ENCODE measurements at places on chromosomes 2 and 18.

DNA sequence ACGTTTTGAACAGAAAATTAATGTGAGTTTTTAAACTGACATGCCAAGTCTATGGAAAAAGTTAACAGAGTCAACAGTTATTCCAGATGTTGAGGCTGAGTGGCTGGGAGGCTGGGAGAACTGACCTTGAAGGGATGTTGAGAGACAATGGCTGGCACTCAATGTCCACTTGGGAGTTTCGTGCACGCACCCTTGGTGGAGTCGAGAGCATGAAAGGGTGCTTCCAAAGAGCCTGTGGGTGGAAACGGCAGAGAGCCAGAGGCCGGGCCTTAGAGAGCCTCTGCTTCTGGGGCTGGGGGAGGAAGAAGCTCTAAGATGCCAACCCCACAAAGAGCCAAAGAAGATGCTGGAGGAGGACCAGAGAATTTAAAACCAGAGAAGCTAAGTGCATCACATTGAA is 63.4 kb upstream of the L3MBTL4 start:
- DNase-seq = no peak

GRCh38 chr2:18791172-18791797 is 201.9 kb upstream of the NT5C1B start:
- DNase-seq = no peak

GRCh38 chr2:796141-796985 is 119.2 kb upstream of the TMEM18 start:
- no peak for DNase-seq

DNA sequence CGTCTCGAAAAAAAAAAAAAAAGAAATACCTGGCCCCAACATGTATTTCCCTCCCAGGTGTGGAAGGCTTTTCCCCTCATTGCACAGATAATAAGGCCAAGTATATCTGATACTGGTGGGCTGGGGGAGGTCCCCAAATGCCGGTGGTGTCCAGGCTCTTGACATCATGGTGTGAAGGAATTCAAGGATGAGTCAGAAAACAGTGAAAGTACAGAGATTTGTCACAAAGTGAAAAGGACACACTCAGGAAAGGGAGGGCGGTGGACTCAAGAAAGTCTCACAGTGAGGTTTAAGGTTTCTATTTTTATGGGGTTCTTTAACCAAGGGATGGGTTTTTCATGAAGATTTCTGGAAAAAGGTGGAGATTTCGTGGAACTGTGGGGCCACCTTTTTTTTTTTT is 37.8 kb upstream of the FZD5 start:
- DNase-seq = no peak

DNA sequence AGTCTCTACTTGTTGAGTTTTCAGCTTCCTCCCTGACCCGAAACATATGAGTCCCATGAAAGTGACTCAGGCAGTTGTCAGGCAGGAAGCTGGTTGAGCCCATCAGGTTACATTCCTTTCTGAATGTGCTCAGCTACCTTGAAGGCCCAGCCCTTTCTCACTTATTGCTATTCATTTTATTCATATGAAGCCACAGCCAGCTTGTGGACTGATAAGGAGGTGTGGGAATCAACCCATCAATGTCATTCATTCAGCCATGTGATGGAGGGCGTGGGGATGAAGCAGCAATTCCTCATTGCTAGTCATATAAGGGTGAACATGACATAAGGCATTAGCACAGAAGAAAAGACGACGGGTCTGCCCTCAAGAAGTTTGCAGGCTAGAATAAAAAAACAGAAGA is 5.3 kb upstream of the VPS4B start:
- DNase-seq = no peak

DNA sequence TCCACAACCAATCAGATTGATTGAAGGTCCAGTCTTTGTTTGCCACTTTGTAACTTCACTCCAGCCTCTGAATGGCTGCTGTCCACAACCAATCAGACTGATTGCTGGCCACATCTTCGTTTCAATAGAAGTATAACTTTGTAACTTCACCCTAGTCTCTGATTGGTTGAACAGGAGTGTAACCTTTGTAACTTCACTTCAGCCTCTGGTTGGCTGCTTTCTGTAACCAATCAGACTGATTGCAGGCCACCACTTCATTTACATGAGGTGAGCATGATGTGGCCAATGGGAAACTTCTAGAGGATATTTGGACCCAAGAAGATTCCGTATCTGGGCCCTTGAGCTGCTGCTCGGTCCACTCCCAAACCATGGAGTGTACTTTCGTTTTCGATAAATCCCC is 16.9 kb upstream of the ALPP start:
- DNase-seq = no peak

DNA sequence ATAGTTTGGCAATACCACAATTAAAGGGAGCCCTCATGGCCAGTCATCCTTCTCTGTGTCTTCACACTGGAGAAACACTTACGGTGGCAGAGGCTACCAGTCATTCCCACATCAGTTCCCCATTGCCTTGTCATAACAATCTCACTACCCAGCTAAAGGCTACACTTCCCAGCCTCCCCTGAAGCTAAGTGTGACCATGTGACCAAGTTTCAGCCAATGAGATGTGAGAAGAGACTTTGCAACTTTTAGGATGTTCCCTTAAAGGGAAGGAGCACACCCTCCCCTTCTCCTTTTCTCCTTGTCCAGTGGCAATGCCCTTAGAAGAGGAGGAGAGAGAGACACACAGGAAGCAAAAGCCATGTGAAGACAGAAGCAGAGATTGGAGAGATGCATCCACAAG is 89.0 kb upstream of the RAB12 start:
- no peak for DNase-seq

- DNase-seq = no peak
Measured at GRCh38 chr2:198452327-198452726, 647.9 kb downstream of the PLCL1 start.

- DNase-seq = no peak
Measured at GRCh38 chr2:59921743-59922142, 631.7 kb downstream of the BCL11A start.

DNA sequence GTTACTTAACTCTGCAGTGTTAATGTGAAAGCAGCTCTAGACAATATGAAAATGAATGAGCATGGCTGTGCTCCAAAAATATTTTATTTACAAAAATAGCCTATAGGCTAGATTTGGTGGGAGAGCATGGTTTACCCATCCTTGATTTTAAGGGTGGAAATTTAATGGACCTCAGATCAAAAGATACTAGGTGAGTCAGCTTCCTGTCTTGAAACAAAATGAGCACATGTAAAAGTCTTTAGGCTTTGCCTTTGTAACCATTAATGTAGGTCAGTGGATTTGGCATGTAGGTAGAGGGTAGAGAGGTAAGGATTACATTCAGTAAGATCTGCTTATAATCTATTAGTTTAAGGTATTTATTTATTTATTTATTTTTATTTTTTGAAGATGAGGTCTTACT is 72.7 kb downstream of the GREB1L start:
- DNase-seq = no peak

GRCh38 chr18:2410688-2411087 is 160.6 kb downstream of the METTL4 start:
- no peak for DNase-seq

DNA sequence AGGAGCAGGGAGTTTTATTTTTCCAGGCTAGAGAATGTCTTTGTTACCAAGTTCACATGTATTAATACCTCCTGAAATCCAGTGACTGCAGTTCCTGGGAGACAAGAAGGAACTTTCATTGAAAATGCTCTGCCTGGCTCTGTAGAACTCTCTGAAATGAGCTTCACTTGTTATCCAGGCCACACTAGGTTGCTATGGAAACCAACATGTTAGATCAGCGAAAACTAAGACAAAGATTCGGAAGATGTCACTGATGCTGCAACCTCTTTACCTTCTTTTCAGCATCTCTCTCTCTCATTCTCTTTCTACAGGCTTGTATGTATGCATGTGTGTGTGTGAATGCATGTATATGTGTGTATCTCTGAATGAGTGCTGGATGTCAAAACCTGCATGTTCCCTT is 218.5 kb downstream of the TRIB2 start:
- DNase-seq = no peak

- DNase-seq = no peak
Measured at GRCh38 chr2:109016376-109016775, 27.4 kb upstream of the EDAR start.

GRCh38 chr2:40367032-40367431 is 84.9 kb downstream of the SLC8A1 start:
- no peak for DNase-seq

GRCh38 chr18:10197097-10197496 is 257.3 kb upstream of the APCDD1 start:
- DNase-seq = no peak

GRCh38 chr2:202269585-202269984 is 4.0 kb downstream of the NOP58 start:
- DNase-seq = no peak

- DNase-seq = no peak
Measured at GRCh38 chr2:138018866-138019688, 54.8 kb downstream of the HNMT start.

- no peak for DNase-seq
Measured at GRCh38 chr2:106174056-106174455, 20.0 kb downstream of the UXS1 start.

DNA sequence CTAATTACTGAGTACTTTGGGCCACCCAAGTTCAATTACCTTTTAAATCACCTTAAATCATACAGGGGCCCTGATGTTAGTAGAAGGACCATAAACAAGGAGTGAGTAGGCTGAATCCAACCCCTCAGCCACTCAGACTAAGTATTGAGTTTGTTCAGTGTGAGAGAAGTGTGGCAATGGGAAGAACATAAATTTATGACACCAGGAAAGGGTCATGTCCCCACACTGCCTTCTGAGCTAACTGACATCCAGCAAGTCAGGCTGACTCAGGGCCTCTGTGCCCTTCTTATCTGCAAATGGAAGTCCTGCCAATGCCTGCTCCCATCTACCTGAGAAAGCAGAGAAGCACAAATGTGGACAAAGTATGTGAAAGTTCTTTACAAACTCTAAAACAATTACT is 12.9 kb downstream of the PLEKHM3 start:
- no peak for DNase-seq

DNA sequence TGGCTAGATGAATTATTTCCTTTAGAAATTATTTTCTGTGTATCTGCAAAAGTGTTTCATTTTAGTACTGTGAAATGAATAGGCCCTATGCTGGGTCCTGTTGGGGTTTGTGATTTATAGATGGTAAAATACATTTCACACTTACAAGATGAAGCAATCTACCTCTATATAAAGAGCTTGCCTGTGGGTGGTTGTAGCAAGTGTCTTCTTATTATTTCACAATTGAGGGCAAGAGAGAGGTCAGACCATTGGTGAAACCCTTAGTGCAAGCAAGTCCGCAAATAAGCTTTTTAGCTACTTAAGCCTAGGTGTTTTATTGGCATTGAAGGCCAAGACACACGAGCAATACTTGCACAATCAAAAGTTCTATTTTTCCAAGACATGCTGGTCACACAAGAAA is 153.1 kb downstream of the FMNL2 start:
- DNase-seq = no peak

- peak; percentile 18 for DNase-seq
Measured at GRCh38 chr18:24176727-24177416, 38.0 kb downstream of the CABYR start.

DNA sequence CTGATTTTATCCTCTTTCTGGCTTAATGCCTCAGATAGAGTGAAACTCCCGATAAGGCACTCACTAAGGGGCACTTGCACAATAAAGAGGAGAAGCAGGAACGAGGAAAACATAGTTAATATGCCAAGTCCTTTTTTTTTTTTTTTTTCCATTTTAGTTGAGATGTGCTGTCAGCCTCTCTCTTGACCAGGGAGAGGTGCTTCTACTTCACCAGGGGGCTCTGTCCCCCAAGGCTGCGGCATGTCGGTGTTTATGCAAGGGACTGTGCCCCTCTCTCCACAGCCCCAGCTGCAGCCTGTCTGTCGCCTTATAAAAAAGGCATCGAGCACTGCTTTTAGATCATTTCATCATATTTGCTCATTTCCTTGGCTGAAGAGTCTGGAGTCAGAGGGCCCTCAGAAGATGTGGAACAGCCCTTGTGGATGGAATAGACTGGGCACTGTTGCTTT is 178.1 kb downstream of the SLC8A1 start:
- no peak for DNase-seq

DNA sequence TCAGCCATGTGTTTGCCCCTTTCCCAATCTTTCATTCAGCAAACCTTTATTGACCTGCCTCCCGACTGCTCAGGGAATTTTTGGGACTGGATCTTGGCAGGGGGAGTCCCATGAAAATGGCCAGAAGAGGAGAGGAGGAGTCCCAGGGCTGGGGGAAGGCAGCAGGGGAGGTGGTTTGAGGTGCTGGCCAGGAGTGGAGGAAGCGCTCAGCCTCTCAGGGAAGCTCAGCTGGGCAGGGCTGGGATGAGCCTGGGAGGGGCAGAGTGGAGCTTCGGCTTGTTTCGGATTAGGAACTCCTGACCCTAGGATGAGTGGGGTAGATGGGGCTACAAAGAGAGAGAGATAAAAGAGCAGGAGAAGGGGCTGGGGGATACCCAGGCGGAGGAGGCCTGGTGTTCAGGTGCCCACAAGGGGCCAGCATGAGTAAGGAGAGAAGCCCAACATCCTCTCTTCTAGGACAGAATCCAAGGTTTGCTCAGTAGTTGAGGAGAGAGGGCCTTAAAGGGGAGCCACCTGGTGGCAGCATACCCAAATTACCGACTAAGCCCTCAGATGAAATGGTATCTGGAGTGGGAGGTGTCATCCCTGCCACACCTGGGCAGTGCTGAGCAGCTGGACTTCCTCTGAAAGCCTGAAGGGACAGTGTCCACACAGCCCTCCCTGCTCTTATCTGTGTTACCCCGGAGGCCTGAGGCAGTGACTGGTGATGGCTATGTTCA is 91.1 kb downstream of the INHBB start:
- no peak for DNase-seq

GRCh38 chr2:105379741-105380186 is 19.1 kb downstream of the FHL2 start:
- DNase-seq = no peak

GRCh38 chr2:62136956-62137830 is 58.7 kb upstream of the B3GNT2 start:
- DNase-seq = no peak

DNA sequence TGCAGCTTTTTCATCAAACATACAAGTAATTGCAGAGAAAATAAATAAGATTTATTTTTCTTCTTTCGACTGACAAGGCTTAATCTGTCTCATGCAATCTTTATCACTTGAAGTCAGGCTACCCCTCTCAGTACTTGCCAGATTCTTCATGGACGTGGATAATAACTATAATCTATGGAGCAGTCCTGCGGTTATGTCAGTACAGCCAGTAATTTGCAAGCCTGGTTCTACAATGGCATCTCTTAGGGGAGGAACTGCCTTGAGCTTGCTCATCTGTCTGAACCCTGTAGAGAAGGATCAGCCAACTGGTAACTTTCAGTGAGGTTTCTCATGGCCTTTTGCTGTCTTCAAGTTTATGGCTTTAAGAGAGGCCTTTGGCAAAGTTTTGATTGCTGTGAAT is 35.5 kb upstream of the LRRTM1 start:
- no peak for DNase-seq

GRCh38 chr2:129056959-129057317 is 738.3 kb upstream of the HS6ST1 start:
- DNase-seq = no peak

GRCh38 chr2:171214093-171214492 is 53.4 kb upstream of the TLK1 start:
- DNase-seq = no peak

DNA sequence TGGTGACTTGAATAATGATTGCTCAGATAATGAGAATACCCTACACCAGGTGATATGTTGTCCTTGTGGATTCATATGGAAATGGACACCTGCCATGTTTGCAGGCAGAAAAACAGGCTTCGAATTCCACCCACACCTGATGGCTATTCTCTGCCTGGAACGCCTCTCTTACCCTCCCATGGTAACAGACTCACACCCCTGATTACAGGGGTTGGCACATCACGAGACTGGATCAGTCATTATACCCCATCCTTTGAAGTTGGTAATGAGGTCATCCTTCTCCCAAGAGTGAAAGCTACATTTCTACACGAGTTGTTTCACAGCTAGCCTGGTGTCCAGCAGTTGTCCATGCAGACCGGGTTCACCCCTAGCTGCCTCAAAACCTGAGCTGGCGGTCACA is 71.4 kb upstream of the MBOAT2 start:
- DNase-seq = no peak
